Stimulated activated CD8-positive, alpha-beta memory T cell treated with anti-CD3 and anti-CD28 coated beads, Interleukin-7, amount 100 ng/mL, for 4 hours (primary cell): ENCODE measurements at places on chromosomes 1 and 21.

DNA sequence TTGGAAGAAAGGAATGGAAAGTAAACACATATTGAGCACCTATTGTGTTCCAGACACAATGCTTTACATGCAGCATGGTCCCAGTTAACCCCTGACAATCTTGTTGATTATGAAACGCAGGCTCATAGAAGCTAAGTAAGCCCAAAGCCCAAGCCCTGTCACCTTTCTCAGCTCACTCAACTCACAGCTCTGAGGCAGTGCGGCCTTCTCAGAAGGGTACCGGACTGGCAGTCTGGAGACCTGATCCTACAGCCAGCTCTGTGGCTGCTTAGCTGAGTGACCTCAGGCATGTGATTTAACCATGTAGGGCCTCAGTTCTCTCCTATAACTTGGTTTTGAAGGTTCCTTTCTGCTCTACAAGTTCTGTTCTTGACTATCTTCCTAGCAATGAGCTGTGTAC lies 464 bp upstream of the RNASEL start:
- DNase-seq, result no peak

DNA sequence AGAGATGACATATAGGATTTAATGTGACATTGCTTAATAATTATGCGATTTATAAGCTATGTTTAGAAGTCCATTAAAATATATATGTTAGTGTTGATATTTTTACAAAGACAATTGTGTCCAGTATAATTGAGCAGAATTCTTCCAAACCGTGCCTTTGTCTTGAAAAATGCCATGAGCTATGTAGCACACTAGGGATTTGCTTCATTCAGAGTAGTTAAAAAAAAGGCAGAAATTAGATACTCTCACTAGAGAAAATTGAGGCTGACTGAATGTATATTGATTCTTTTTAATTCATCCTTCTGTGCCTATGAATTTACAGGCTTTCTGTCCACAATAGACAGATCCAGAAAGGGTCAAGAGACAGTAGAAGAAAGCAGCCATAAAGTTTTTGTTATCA lies 429.0 kb downstream of the NEGR1 start:
- no peak for DNase-seq

DNA sequence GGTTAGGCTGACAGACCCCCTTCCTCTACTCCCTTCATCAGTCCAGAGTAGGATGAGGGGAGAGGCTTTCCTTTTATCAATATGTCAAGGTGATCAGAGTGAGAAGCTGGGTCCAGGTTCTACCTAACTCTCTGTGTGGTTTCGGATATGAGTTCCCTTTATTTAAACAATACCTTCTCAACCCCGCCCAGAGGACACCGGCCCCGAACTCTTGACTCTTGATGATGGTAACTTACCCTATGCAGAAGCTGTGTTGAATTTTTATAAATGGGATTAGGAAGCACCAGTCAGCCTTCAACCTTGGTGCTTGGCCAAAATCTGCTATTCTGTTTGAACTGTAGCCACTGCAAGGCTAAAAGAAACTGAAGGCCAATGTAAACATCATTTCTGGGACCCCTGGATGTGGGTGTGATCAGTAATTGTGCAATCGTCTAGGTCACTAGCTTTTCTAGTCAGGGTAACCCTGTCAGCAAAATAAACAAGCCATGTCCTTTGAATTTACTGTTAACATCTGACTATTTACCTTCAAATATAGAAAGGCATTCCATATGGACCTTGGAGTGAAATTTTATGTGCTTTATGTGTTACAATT lies 398.3 kb downstream of the SEC16B start:
- no peak for DNase-seq

DNA sequence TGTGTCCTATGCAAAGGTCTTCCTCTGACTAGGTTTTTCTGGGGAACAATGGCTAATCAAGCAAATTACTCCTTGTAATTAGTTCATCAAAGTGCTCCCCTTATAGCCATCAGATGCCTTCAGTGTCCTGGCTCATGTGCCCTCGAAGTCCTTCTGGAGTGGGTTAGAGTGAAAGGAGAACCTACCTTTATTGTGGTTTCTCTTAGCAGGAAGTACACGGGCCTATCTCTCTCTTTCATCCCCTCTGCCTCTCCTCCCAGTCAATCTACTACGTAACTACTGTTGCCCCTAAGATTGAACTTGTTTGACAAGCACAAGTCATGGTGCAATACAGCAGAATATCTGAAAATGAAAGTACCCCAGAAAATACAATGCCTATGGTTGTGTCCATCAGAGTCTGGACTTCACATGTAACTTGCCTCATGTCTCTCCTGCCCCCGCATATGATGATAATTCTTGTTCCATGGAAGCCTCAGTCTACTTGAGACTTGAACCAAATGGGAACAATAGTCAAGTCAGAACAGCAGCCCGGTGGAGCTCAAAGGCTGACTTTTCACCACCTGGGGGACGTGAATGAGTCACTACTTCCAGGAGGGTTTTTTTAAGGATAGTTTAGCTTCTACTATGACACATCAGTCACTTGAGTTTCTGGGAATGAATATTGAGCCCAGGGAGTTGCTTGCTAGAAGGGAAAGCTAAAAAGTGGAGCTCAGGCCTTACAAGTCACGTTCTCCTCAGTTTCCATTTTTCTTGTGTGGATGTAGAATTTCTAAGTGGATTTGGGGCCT lies 243.6 kb downstream of the TNR start:
- no peak for DNase-seq

DNA sequence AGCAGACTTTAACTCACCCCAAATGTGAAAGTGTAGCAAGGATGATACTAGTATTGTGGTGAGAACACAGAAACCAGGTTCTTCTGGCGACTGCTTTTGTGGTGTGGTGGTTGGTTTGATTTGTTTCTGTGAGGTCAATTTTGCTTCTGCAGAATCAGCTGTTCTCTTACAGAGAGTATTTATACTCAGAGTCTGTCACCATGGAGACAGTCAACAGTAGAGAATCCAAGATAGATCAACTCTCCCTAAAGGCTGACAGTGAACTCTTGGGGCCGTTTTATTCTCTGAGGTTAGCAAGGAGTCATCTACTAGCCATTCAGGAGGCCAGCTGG lies at the start of gene CFAP107:
TSS of gene CFAP107 (plus strand) at position 209 of the 332 bp plus-strand sequence. CDS start 231 bp downstream, outside the sequence.
- no peak for DNase-seq

DNA sequence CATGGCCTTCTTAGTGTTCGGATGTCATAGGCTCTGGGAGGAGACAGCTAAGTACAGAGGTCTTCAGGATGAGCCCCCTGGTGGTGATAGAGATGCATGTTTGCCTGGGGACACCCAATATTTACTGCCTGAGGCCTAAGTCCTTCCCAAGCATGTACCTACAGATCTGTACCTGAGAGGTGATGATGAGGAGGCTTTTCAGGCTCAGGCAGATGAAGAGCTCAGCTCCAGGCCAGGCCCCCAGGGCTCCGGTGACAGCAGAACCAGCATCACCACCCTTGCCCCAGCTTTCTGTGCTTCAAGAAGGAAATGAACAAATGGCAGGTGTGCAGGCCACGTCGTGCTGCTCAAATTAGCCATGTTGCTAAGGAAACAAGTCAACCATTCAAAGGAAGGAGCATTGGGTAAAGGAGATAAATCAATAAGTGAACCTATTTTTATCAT lies 21.1 kb downstream of the CACNA1E start:
- no peak for DNase-seq

- DNase-seq, result no peak
These were observed 83.7 kb upstream of the LRRC8D start for GRCh38 chr1:89736937-89737733.
